ENCODE measurements at places on chromosomes 6 and 20.

GRCh38 chr20:46074006-46074405 lies 15.8 kb downstream of the NCOA5 start:
- no peak for DNase-seq

- no peak for DNase-seq
Measured at GRCh38 chr6:132888701-132889100, 74.3 kb downstream of the RPS12 start.

- no peak for DNase-seq
Measured at GRCh38 chr6:128241216-128241615, 279.2 kb downstream of the PTPRK start.

DNA sequence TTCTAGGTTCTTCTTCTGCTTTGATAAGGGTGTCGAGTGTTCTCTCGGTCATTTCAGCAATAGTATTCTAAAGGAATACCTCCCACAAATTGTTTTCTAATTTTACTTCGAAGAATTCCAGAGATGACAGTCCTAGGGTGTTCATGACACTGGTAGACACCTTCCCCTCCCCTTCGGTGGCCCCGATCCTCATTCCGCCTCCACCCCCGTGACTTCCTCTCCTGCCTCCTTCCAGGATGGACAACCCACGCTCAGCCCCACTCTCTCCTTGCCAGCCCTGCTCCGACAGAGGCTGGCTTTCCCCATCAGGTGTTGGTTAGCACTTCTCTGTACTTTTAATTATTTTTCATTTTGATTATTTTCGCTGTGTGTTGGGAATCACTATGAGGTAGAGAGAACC lies 254.8 kb upstream of the QKI start:
- DNase-seq: no peak

GRCh38 chr6:1705630-1706029 lies 95.9 kb downstream of the FOXC1 start:
- DNase-seq: no peak

DNA sequence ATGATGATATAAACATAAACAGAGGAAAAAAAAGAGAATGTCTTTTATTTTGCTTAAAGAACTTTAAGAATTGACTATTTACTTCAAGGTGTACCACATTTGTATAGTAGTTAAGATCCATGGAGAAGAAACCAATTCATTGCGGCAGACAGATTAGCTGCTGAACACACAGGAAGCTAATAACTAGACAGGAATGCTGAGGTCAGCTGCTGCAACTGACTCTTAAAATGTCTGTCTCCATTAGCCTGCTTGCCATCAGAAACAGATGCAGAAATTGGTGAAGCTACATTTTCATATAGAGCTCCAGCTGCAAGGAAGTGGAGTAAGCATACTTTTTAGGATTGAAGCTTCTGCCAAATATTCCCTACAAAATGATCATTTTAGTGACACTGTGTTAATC lies 939.5 kb downstream of the EPHA7 start:
- DNase-seq: no peak

DNA sequence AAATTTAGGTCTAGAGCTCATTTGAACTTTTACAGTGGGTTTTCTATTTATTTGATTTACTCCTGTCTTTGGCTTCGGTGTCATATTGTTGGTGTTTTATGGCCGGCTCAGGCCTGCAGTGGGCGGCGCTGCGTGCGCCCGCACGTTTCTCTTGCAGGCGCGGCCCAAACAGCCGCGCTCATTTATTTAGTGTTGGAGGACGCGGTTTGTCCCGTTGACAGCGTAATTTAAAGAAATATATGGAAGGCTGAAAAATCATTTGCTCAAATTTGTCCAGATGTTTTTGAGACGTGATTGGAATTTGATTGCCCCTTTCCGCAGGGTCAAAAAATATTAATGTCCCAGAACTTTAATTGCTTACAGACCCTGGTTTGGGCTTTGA lies 22.1 kb downstream of the TFAP2B start:
- DNase-seq: no peak

- DNase-seq: no peak
Measured at GRCh38 chr6:135301304-135301703, 120.2 kb downstream of the MYB start.

DNA sequence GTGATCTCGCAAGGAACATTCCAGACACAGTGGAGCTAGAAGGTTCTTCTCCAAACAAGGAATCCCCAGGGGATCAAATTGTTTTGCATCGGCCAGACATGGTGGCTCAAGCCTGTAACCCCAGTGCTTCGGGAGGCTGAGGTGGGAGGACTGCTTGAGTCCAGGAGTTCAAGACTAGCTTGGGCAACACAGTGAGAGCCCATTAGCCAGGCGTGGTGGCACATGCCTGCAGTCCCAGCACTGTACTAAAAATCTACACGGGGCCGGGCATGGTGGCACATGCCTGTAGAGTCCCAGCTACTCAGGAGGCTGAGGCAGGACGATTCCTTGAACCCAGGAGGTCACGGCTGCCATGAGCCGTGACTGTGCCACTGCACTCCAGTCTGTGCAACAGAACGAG lies 15.3 kb downstream of the GMEB2 start:
- DNase-seq: no peak

DNA sequence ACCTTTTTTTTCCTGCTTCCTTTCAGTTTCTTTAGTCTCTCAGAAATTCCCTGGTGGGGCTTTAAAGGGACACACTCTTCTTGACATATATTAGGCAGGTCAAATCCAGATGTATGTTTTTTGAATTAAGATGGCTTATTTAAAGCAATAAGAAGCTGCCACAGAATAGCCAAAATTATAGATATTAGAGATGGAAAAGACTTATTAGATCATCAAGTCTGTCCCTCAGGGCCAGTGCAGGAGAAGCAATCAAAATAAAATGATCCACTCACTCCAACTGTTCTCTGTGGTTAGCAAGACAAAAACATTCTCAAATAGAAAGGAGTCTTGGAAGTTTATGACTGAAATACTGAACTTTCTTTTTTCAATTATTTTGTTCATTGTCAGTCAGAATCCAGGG lies 462.8 kb downstream of the CDC5L start:
- no peak for DNase-seq

GRCh38 chr6:101668496-101669030 lies 275.1 kb downstream of the GRIK2 start:
- no peak for DNase-seq

- DNase-seq: no peak
Measured at GRCh38 chr6:170504479-170504878, 48.6 kb downstream of the PSMB1 start.

All from cortex of kidney (tissue), 1 donor.